ENCODE measurements at places on chromosomes 2 and 18.

GRCh38 chr2:142725386-142725785 is 152.1 kb upstream of the KYNU start:
- no peak for DNase-seq

DNA sequence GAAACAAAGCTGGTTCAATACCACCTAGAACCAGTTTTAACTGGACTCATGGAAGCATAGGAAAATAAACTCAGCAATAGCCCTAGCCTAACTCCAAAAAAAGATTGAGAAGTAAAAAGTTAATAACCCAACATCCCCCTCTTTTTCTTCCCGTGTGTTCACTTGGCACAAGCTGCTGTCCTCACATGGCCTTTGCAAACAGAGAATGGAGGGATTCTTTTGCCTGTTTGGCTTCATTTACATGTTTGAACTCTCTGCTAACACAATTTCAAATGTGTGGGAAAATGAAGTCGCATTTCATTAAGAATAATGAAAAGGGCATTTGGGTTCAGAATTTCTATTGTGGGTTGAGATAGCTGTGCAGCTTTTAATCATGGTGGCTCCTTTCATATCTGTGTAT is 589.2 kb upstream of the LRRTM1 start:
- DNase-seq: no peak

DNA sequence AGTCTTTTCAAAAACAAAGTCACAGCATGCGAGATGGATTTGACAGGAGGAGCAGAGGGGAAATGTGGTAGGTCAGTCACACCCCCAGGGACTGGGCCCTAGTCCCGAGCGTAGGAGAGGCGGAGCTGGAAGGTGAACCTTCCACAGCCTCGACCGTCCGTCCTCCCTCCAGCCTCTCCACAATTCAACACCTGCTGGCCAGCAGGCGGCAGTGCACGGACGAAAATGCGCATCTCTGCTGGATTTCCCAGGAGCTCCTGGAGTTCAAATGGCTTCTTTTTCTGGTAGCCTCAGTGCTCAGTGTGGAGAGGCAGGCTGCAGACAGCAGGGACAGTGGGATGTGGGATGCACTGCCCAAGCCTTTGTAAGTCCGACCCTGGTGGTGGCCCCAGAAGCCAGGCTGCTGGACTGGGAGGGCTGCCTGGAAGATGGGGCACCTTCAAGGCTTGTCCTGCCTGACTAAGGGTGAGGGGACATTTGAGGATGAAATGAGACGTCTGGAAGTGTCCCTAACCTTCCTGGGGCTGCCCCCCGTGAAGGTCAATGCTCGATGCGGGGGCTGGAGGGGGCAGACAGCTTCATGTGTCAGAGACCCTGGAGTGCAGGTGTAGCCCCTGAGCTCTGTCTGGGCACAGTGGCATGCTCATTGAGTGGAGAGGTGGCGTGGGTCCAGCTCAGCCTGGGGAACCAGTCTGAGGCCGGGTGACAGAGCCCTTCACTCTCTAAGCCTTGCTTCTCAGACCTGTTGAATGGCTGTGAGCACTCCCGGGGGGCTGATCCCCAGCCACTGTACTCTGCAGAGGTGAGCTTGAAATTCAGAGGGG is 189.5 kb downstream of the TFCP2L1 start:
- DNase-seq: no peak

- DNase-seq: no peak
Observed at GRCh38 chr2:262117-262516, 1.7 kb downstream of the SH3YL1 start.

- DNase-seq: no peak
Observed at GRCh38 chr2:219520079-219520478, 5.8 kb downstream of the ASIC4 start.

DNA sequence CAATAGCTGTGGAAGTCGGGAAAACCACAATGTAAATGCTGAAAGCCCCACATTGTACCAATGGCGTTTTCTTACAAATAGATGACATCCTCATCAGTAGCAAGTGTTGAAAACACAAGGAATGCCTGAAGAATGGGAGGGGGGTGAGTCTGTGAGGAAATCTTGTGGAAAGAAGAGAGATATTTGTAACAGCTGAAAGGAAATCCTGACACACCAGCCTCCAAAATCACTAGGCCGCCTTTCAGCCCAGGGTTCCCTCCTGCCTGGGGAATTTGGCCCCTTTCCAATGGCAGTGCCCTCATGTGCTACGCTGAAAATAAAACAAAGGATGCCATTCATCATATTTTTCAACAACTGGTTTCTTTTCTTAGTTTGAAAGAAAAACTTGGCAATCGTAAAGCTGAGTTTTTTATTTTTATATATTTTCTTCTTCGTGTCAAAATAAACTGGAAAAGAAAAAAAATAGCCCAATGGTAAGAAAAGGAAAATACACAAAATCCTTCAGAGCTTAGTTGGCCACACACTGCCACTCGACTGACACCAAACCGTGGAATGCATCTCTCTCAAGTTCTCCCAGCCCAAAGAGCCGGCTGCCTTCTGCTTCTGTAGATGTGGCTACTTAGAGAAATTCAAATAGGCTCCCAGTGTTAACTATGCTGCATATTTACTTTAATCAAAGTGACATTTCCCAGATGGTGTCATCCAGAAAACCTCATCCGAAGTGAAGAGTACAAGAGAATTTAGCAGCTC is 52.0 kb downstream of the FTCDNL1 start:
- no peak for DNase-seq

DNA sequence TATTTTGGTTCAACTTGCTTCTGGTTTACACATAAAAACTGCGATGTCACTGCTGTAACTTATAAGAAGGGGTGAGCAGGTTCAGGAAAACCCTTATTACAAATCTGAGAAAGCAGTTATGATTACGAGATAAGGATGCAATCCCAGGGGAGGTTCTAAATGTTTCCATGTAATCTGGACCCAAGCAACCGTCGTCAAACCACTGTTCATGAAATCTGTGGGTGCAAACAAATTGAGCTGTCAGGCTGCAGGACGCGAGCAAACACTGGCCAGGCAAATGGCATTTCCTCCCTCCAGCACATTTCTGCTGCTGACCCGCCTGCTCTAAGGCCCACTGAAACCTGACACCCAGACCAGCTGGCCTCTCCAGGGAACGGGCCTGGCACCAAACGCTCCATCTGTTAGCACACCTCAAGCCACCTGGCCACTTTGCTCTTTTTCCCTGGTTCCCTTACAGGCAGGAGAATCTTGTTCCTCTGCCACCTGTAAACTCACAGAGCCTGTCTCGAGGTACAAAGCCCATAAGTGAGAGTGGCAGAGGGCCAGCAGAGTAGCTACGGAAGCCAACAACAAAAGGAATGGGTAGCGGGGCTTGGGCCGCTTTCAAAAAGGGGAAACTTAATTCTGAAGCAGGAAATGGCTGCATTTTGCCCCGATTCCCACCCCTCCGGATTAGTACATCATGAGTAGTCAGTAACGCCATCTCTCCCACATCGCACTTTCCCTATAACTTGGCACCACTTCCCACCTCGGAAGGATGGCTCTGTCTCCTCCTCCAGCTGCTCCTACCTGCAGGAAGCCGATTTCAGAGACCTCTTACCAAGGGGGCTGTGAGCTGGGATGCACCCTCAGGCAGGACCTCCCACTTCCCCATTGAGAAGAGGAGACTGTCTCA is 26.5 kb downstream of the CRACDL start:
- no peak for DNase-seq
